ENCODE measurements at places on chromosomes 12 and 14.

- DNase-seq = no peak
These were observed 107.1 kb downstream of the GPR135 start for GRCh38 chr14:59358102-59358501.

DNA sequence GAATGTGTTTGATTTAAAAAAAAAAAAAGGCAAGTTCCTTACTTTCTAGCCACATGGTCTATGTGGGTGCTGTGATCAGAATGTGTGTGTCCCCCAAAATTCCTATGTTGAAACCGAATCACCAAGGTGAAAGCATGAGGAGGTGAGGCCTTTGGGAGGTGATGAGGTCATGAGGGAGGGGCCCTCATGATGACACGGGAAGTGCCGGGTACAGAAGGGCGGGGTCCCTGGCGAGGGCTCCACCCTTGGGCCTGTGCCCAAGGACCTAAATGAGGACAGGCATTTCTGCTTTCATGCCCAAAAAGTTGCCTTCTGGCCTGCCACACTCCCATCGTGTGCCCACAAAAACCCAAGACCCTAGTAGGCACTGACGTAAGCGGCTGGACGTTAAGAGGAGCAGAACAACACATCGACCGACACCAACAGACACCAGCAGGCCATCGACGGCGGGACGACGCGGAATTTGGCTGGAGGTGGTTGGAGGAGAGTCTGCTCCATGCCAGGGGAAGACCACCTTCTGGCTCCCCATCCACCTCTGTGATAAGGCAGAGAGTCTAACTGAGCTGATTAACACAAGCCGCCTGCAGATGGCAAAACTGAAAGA lies 211.8 kb downstream of the FOXN3 start:
- no peak for DNase-seq

GRCh38 chr12:131312793-131313545 lies 359.3 kb downstream of the ADGRD1 start:
- DNase-seq = no peak

DNA sequence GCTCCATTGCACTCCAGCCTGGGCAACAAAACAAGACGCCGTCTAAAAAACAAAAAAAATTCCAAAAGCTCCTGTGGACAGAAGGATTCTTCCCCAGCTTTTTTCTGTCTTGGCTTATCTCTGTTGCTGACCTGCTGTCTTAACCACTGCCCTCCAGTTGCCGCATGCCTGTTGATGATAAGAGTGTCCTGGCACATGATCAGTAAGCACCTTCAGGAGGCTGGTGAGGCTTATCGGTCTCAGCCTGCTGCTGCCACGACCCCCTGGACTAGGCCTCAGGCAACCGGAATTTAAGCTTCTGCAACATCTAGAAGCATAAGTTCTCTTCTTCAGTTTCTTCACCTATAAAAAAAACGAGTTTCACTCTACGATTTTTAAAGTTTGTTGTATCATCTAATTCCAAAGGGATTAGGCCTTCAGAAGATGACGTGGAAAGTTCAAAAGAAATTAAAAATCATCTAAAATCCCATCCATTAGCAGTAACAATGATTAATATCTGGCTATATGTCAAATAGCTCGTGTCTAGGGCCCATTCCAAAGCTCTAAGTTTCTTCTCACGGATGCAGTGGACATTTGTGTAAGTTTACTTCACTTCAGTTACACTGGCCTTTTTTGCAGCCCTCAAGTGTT lies 46.4 kb downstream of the RESF1 start:
- DNase-seq = no peak

DNA sequence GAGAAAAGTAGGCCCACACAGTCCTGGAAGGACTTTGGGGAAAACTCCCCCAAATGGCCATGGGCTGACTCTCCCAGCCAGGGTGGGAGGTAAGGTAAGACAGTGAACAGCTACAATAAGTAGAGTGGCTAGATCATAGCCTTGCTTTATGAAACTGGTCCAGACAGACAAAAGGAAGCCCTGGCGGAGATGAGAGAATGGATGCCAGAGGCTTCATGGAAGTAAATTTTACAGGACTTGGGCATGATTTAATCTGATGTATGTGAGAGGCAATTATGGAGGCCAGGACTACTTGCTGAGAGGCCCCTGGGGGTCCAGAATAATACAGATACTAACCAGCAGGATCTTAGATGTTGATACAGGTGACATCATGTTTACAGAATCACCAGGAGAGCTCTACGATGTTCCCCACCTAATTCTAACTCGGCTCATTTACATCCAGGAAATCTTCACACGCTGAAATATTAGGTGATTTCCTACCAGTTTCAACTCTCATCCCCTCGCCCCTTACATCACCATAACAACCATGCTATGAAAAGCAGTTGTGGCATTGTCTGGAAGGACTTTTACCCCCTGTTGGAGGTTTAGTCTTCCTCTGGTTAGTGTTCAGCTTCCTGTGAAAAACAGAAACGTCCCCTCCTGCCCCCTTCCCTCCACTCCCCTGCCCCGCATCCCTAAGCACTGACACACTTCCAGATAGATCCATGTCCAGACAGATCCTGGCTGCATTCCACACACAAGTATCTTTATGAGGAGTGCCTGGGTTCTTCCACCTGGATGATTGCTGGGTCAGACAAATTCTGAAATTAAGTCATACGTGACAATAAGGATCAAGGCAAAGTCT lies 39.5 kb upstream of the NT5DC3 start:
- DNase-seq = no peak

GRCh38 chr14:98909251-98909944 lies 362.6 kb downstream of the BCL11B start:
- DNase-seq = no peak

DNA sequence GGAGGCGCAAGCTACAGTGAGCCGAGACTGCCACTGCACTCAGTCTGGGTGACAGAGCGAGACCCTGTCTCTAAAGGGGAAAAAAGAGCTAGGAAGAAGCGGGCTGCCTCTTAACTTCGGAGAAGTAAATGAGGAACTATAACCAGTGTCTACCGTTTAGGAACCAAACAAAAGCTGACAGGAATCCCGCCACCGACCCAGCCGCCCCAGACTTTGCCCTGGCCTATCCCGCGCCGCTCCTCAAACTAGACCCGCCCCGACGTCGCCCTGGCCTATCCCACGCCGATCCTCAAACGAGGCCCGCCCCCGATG lies 568 bp upstream of the SIVA1 start:
- DNase-seq = no peak

DNA sequence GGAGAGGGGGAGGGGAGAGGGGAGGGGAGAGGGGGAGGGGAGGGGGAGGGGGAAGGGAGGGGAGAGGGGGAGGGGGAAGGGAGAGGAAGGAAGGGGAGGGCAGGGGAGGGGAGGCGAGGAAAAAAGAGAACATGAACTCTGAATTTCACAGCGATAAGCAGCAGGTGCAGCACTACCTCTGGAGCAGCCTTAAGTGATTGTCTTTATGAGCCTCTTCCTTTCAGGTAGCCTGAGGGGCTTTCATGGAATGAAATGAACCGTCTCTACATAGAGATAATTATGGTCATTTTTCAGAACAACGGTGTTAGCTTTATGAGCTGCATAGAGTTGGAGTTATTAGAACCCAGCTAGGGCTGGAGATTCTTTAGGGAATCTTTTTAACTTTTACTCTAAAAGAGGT lies 18.1 kb upstream of the PTCSC3 start:
- DNase-seq = no peak

GRCh38 chr12:65510584-65511050 lies 232.1 kb downstream of the MSRB3 start:
- DNase-seq = no peak

DNA sequence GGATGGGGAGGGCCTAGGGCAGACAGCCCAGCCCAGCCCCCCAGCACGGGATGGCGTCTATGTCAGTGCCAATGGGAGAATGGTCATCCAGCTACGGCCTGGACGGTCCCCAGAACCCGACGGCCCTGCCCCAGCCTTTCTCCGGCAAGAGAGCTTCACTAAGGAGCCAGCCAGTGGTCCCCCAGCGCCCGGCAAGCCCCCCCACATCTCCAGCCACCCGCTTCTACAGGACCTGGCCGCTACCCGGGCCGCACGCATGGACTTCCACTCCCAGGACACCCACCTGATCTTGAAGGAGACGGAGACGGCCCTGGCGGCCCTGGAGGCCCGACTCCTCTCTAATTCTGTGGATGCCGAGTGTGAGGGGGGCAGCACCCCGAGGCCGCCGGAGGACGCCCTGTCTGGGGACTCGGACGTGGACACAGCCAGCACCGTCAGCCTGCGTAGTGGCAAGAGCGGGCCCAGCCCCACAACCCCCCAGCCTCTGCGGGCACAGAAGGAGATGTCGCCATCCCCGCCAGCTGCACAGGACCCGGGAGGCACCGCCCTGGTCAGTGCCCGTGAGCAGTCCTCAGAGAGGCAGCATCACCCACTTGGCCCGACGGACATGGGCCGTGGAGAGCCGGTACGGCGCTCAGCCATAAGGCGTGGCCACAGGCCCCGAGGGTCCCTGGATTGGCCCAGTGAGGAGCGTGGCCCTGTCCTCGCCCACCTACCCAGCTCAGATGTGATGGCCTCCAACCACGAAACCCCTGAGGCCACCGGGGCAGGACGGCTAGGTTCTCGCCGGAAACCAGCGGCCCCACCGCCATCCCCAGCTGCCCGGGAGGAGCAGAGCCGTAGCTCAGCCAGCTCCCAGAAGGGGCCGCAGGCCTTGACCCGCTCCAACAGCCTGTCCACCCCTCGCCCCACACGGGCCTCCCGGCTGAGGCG lies 21.9 kb downstream of the CEP170B start:
- no peak for DNase-seq

- no peak for DNase-seq
These were observed 5.9 kb downstream of the POMT2 start for GRCh38 chr14:77314539-77315457.

DNA sequence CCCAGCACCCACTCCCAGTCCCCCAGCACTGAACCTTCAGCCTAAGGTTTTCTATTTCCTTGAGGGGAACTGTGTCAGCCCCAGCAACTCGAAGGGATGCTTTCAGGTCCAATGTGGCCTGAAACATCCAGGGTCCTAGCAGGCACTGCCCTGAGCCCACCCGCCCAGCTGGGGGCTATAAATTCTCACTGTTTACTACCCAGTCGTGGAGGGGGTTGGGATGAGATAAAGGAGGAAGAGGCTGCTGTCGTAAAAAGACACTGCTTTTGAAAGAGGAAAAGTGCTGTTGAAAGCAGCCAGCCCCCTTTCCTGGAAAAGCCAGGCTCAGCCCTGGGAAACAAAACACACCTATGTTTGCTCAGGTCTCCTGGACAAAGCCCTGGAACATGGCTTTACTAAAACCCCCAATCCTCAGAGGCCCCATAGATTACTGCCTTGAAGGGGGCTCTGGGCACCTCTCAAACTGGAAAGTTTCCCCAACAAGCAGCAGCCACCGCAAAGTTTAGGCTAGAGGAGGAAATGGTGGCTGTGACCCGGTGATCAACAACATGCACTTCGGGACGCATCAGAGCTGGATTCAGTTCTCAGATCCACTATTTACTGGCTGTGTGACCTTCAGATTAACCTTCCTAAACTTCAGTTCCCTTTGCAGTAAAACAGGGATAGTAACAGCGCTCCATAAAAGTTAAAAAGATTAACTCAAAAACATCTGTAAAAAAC lies 51.0 kb downstream of the ACTN1 start:
- no peak for DNase-seq

GRCh38 chr12:118359541-118359915 lies 13.2 kb downstream of the TAOK3 start:
- no peak for DNase-seq

DNA sequence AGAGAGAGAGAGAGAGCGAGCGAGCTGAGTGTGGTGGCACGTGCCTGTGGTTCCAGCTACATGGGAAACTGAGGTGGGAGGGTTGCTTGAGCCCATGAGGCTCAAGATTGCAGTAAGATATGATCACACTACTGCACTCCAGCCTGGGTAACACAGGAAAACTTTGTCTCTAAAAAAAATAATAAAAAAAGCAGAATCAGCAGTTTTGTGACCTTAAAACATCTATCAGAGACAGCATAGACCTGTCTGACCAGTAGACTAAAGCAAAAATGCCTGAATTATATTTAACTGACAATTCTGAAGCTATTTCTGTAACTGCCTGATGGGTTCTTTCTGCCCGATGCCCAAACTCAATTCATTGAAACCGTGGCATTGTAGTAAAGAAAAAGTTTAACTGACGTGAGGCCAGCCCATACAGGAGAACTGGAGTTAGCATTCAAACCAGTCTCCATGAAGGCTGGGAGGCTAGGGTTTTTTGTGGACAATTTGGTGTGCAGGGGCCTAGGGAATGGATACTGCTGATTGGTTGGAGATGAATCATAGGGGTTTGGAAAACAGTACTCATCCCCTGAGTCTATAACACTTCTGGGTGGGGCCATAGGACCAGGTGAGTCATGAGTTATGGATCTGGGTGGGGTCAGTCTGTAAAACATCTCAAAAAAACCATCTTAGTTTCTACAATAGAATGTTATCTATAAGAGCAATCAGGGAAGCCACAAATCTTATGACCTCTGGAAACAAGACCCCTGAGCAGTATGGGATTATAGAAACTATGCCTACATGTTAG lies 8.0 kb upstream of the RASSF8 start:
- DNase-seq = no peak

DNA sequence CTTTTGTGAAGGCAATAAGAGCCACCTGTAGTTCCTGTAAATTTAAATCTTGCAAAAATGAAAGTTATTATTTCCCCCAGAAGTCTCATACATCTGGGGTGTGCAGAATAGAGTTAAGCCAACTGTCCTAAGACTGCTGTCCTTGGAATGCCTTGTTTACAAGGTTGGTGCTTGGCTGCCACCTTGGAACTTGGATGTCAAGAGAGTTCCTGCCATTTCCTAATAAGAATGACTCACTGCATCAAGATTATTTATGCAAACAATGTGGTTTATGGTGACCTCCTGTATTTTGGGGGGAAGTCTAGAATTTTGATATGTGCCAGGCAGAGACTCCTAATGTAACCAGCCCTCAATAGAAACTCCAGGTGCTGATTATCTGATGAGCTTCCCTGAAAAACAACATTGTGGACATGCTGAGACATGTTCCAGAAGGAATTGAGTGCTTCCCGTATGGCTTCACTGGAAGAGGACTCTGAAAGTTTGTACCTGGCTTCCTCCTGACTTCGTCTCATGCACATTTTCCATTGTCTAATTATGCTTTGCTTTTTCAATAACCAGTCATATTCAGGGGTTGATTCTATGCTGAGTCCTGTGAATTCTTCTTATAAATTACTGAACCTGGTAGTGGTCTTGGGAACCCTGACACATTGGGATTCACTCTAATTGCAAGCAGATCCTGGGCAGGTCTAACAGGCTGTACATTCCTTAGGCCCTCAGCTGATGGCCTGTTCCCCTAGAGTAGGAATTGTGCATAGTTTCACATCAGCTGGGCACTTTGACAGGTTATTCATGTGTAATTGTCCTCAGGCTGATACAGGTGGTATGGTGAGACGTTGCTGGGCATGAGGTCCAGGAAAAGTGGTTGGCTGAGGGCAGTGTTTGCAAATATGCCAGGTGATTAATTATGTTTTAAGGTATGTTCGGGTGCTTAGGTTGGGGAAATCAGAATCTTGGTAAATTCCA lies 1370.7 kb upstream of the TMEM132C start:
- DNase-seq = no peak

DNA sequence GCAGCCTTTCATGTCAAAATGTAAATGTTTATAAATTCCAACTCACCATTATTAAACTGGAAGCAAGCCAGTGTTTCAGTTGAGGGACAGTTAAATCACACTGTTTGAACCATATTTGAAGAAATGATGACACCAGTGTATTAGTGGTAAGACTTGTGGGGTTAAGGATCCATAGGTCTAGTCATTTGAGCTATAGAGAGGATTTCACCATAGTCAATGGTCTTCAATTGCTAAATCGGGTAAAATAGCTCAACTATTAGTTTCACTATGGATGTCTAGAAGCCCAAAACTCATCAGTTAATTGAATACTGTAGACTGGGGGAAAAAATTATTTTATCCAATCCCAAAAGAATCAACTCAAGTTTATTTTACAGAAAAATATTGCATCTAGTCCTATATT lies 659.1 kb downstream of the NRXN3 start:
- no peak for DNase-seq
